ENCODE measurements at places on chromosomes 7 and 10.

GRCh38 chr10:8507156-8507555, 452.7 kb downstream of the GATA3 start:
- no peak for DNase-seq

DNA sequence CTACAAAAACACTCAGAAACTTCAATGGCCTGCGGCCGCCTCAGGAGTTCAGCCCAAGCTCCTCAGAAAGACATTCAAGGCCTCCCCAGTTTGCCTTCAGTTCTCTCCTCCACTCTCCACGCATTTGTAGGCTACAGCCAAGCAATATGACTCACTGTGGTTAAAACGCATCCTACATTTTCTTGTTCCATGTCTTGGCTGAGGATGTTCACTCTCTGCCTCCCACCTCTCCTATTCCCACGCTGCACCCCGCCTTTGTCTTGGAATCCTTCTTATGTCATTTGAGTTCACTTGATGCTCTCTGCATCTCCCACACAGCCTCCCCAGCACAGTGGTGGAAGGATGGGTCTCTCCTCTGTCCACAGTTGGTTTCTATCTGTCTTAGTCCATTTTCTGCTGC, 184.8 kb downstream of the NPSR1 start:
- DNase-seq: no peak

- no peak for DNase-seq
Observed at GRCh38 chr10:18418541-18419215, 232.7 kb downstream of the NSUN6 start.

DNA sequence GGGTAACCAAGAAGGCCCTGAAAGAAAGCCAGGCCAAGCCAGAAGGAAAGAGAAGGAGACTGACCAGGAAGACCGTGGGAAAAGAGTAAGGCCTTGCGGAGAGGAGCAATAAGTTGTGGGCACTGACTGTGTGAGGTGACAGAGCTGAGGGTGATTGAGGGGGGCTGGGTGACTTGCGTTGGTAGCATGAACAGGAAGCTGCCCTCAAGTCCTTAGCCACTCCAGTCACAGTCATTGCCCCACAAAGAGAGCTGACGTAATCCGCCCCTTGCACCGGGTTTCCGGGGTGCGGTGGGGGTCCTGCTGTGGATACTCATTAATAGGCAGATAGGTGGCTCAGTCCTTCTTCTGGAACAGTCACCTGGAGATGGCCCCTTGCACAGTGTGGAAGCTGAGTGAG, 16.1 kb upstream of the DMBT1 start:
- DNase-seq: no peak

- DNase-seq: no peak
Observed at GRCh38 chr10:114394531-114394930, 9.8 kb downstream of the AFAP1L2 start.

GRCh38 chr10:95451150-95451549, 110.0 kb downstream of the SORBS1 start:
- no peak for DNase-seq

DNA sequence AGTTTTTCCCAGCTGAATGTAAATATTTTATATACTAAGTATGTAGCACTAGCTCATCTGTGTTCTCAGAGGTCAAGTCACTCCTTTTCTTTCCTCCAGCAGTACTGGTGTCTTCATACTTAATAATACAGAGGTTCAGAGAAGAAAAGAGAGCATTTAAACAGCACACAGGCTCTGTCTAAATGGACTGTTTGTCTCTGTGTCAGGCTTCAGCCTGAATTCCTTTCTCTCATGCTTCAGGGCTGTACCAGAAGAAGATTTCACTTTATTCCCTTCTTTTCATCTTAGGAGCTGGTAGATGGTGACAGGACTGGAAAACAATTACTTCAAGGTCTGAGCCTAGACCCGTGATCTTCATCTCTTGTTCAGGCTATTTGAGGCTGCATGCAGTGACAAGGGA, 51.4 kb upstream of the LYZL2 start:
- DNase-seq: no peak
